NCI-H1930 (cell line): ENCODE measurements at places on chromosomes 2 and 18.

DNA sequence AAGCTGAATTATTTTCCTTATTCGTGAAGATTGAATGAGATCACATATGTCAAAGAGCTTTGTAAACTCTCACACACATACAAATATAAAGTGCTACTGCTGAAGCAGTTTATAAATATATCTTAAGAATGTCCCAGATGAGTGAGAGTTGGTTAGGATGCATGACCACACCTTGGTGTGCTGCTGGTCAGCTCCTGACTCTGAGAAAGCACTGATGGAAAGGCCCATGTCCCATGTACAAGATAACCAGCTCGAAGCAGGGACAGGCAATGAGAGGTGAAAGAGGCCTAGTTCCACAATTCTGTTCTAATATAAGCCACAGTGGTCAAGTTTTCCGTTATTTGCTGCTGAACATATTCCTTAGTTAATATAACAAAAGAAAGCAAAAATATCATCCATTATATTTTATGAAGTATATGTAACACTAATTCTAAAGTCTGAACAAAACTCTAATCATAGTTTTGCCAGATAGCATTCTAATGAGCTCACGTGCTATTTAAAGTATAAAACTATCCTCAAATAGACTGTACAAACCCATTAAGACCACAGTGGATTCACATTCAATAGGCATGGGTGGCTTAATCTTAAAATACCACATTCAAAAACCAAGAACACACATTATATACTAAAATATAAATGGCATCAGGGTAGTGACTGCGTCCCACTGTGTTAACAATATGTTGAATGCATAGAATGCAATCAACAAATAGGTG is 49.1 kb downstream of the CHMP3 start:
- DNase-seq: no peak

DNA sequence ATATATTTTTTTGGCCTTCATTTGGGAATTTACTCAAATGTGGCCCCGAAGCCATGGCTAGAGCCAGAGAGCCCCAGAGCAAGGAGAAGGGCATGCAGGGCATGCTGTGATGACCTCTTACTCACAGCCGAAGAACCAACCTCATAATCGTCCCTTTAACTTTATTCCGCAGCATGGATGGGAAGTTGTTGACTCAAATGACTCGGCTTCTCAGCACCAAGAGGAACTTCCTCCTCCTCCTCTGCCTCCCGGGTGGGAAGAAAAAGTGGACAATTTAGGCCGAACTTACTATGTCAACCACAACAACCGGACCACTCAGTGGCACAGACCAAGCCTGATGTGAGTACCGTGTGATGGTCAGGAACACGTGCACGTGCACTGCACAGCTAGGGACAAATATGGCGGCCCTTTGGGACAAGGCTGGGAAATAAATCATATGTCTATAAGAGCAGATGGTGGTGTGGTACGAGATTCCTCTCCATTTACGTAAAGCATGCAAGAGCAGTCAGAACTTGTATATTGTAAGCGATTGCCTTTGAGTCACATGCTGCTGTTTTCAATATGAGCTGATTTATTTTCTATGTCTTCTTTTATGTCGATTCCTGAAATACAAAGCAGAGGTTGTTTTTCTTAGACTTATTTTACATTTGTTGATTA is 280.9 kb downstream of the NEDD4L start:
- DNase-seq: no peak

- peak; percentile 18 for DNase-seq
These were observed 82.1 kb downstream of the EIF2AK3 start for GRCh38 chr2:88545118-88545517.

DNA sequence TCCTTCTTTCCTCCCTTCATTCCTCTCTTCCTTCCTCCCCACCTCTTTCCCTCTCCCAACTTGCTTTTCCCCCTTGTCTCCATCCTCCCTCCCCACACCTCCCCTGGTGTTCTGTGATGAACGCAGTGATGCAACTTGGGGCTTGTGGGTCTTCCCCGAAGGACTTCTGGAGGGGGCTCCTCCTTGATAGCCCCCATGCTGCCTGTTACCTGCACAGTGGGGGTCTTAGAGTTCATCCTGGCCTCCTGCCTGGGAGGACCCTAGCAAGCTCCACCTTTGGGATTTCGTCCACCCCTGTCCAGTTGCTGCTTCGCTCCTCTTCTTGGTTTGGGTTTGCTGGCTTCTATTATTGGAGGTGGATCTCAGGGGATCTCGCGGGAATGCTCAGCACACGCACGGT is 43.7 kb upstream of the AFF3 start:
- no peak for DNase-seq

DNA sequence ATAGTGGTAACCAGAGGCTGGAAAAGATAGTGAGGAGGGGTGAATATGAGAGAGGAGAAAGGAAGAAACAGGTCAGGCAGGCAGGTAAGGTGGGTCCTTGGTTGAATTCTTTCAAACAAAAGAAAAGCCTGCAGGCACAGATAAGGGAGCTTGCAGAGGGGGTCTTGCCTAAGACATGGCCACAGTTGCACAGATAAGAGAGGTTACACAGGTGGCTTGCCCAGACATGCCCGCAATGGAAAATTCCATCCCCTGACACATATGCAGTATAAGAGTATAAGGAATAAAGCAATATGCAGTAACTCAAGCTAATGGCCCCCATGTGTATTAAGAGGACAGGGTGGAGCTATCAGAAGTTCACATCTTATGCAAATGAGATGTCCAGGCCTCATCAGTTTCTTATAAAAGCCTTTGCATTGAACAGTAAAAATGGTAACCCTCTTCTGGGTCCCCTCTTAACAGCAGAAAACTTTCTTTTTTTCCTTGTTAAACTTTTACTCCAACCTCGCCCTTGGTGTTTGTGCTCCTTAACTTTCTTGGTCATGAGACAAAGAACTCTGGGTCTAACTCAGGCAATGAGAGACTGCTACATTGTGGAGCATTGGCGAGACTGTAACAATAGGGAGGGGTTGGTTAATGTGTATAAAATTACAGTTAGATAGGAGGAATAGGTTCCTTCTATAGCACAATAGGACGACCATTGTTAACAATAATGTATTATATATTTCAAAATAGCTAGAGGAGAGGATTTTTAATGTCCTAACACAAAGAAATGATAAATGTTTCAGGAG is 764.6 kb downstream of the TSN start:
- no peak for DNase-seq

- DNase-seq: no peak
These were observed 140.3 kb downstream of the NRP2 start for GRCh38 chr2:205822579-205822978.
